Heart right ventricle (tissue), 16 donors: ENCODE measurements at places on chromosomes 6 and 20. TPM values are rescaled to one million over a fixed set of nuclear protein-coding genes. Genes with fewer than 3 reads are reported as not detected.

The MEI4 gene
- total RNA-seq = 0.36 TPM

- no peak overlapping the region for H3K4me3 ChIP-seq
- peaks cover 21% of the 10 kb centered on the region for H3K4me1 ChIP-seq
- no peaks in the 10 kb centered on the region for H3K36me3 ChIP-seq
- peak; percentile 14 for DNase-seq
- peak overlapping the region; percentile 92 for H3K27ac ChIP-seq
These were observed 1.6 kb downstream of the SAMD10 start for GRCh38 chr20:63977739-63978276.

The SNAI1 gene
- total RNA-seq = 7.6 TPM

DNA sequence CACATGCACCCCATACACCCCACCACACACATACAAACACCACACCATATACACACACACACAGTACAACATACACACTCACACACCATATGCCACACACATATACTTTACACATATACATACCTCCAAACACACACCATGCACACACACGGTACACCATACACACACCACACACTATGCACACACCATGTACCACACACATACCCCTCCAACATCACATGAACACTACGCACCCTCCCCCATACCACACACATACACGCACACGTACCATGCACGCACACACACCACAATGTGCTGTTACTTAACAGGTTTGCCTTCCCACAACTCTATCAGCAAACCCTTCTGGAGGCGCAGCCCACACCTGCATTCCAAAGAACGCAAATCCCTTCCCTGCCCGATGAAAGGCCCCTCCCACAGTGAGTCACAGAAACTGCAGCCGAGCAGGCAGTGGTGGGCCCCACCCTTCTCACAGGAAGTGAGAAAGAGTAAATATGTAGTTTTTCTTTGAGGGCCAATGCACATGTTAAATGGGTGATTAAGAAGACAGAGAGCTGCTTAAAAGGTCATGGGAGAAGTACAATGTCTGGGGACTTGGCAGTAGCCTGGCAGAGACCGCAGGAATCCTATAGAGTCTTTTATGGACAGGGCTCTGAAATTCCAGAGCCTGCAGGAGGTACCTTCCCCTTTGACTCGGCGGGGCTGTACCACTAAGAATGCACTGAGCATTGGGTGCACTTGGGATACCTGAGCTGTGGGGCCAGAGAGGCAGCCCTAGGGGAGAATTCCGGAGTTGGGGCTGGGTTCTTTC is 34.1 kb upstream of the EZR start:
- no peak overlapping the region for H3K27ac ChIP-seq
- DNase-seq = no peak
- no peaks in the 10 kb centered on the region for H3K36me3 ChIP-seq
- no peak overlapping the region for H3K4me3 ChIP-seq

GRCh38 chr6:89161326-89162046 is 15.6 kb downstream of the PM20D2 start:
- no peaks in the 10 kb centered on the region for H3K27me3 ChIP-seq
- H3K4me3 ChIP-seq = no peak overlapping the region
- peaks cover 62% of the 10 kb centered on the region for H3K36me3 ChIP-seq

GRCh38 chr6:12058172-12058961 is 46.3 kb downstream of the HIVEP1 start:
- no peak overlapping the region for H3K27ac ChIP-seq
- H3K4me1 ChIP-seq = peaks cover 16% of the 10 kb centered on the region
- no peak overlapping the region for H3K4me3 ChIP-seq

- peaks cover 49% of the 10 kb centered on the region for H3K27me3 ChIP-seq
- no peak overlapping the region for H3K4me3 ChIP-seq
- H3K4me1 ChIP-seq = no peaks in the 10 kb centered on the region
- no peak overlapping the region for H3K27ac ChIP-seq
- no peaks in the 10 kb centered on the region for H3K36me3 ChIP-seq
These were observed 12.3 kb downstream of the CST5 start for GRCh38 chr20:23867152-23867776.

The SLC17A3 gene
- not detected for total RNA-seq

The NR2E1 gene
- total RNA-seq = not detected

The HLA-DQB2 gene
- total RNA-seq = not detected

- H3K4me3 ChIP-seq = no peak overlapping the region
- H3K36me3 ChIP-seq = no peaks in the 10 kb centered on the region
- no peaks in the 10 kb centered on the region for H3K4me1 ChIP-seq
- no peak overlapping the region for H3K27ac ChIP-seq
These were observed 59.0 kb downstream of the FAM120B start for GRCh38 chr6:170365593-170365992.

DNA sequence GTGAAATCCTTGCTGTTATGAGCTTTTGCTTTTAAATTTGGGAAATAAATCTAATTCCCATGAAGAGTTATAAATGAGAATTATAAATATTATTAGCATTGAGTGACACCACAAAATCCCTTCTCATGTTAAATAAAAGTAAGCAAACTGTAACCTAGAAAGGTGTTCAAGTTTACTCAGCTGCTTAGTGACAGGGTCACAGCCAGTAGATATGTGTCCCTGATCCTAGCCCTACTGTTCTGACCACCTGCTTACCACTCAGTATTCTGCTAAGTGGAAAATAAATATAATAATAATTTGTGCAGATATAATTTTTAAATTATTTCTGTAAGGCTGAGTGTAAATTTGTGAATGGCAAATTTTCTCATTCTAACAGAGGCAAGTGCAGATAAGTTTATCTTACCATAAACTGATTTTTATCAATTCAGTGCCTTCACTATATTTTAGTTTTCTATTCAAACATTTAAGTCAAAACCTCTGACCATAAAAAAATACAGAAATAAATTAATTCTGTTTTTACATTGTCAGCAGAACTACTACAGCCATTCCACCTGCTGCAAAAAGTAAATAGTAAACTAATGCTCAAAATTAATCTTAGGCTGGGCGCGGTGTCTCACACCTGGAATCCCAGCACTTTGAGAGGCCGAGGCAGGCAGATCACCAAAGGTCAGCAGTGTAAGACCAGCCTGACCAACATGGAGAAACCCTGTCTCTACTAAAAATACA is 118.2 kb downstream of the TENT5A start:
- H3K36me3 ChIP-seq = no peaks in the 10 kb centered on the region
- H3K27ac ChIP-seq = no peak overlapping the region
- H3K4me1 ChIP-seq = no peaks in the 10 kb centered on the region
- H3K4me3 ChIP-seq = no peak overlapping the region
- no peak for DNase-seq
- no peaks in the 10 kb centered on the region for H3K27me3 ChIP-seq

DNA sequence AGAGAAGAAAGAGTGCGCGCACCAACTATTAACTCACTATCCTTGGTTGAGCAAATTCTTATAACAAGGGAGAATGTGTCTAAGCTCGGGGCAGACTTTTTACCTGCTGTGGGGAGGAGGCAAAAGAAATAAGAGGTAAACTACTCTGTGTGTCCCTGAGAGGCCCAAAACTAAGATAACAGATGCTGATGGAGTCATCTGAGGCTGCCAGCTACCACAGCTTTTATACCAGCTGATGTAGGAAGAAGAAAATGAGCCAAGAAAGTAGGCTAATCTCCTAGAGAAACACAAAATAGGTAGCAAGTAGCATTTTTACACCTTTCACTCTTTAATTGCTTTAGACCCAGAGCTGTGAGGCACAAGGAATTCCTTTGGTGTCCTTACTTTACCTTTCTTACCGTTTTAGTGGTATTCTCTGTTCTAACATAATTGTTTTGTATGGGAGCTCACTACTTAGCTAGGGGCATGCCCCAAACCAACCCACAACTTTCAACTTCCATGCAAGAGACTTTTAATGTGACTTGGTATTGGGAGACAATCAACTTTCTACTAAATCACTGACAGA is 27.8 kb upstream of the PIM1 start:
- DNase-seq = no peak
- no peak overlapping the region for H3K4me3 ChIP-seq
- H3K27ac ChIP-seq = no peak overlapping the region
- peaks cover 11% of the 10 kb centered on the region for H3K4me1 ChIP-seq

DNA sequence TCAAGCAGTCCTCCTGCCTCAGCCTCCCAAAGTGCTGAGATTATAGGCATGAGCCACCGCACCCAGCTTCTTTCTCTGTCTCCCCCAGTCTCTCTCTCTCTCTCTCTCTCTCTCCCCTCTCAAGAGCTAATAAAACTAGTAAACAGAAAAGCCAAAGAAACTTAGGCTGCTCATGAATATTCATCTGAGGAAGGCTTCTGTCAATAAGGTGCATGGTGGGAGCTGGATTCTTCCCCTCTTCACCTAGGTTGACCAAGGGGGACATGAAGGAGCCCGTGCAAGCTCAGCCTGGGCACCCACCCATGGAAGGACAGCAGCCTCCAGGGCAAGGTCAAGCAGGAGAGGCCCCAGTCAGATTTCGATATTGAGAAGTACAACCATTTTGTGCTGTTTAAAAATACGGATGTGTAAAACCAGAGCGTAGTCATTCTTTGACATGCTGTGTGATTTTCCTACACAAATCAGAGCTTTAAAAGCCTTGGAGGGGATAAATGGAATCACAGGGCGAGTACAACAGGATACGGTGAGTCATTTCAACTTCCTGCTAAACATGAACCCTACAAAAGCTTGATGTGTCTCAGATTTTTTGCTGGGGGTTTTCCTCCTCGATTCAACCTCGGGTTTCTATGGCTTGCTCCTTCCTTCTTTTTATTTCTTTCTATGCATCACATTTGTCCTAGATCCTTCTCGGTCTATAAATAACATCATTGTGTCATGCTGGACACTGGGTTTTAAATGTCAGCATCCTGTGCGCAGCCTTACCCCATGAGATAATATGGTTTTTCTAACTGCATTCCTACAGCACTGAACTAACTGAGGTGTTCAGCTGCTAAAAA is 368.9 kb upstream of the JARID2 start:
- peaks cover 11% of the 10 kb centered on the region for H3K4me1 ChIP-seq
- no peaks in the 10 kb centered on the region for H3K27me3 ChIP-seq
- peak overlapping the region; percentile 76 for H3K27ac ChIP-seq
- H3K4me3 ChIP-seq = no peak overlapping the region
- no peaks in the 10 kb centered on the region for H3K36me3 ChIP-seq

The SIRPB1 gene
- not detected for total RNA-seq

The IRF4 gene
- total RNA-seq = 0.74 TPM

The HLA-DQA1 gene
- 13.3 TPM for total RNA-seq

The RPS10 gene
- total RNA-seq = 649 TPM

The PTCRA gene
- total RNA-seq = not detected

The EYS gene
- total RNA-seq = 0.32 TPM

The NKX2-4 gene
- total RNA-seq = not detected

GRCh38 chr20:43948455-43948854 is 33.8 kb downstream of the TOX2 start:
- no peak overlapping the region for H3K4me3 ChIP-seq
- DNase-seq = no peak

DNA sequence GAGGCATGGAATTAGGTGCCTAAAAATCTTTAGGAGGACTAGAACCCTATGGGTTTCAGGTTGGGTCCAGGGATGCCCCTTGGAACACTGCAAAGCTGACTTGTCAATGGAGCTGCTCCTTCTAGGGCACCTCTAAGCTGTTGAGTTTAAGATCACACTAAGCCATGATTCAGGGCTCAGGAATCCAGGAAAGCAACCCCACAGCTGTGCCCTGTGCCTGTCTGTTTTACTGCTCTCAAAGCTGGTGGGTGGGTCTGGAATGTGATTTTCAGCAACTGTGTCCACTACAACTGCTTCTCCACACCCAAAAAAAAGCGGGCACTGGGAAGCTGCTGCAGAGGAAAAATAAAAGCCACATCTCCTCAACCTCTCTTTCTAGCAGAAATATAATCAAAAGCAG is 310.4 kb upstream of the MOCS1 start:
- DNase-seq = no peak
- no peaks in the 10 kb centered on the region for H3K36me3 ChIP-seq
- H3K27ac ChIP-seq = no peak overlapping the region
- no peaks in the 10 kb centered on the region for H3K4me1 ChIP-seq

GRCh38 chr20:60453388-60454246 is 495.4 kb downstream of the CDH26 start:
- H3K4me1 ChIP-seq = peaks cover 6% of the 10 kb centered on the region
- no peak overlapping the region for H3K4me3 ChIP-seq
- H3K36me3 ChIP-seq = no peaks in the 10 kb centered on the region
- DNase-seq = no peak
- no peak overlapping the region for H3K27ac ChIP-seq

The ZNF335 gene
- total RNA-seq = 6.9 TPM

GRCh38 chr6:31122791-31123706 is 2.8 kb upstream of the CDSN start:
- peaks cover 47% of the 10 kb centered on the region for H3K4me1 ChIP-seq
- peak; percentile 81 for DNase-seq
- H3K27me3 ChIP-seq = no peaks in the 10 kb centered on the region
- no peaks in the 10 kb centered on the region for H3K36me3 ChIP-seq

The CTAGE9 gene
- not detected for total RNA-seq

- peaks cover 6% of the 10 kb centered on the region for H3K27me3 ChIP-seq
- no peaks in the 10 kb centered on the region for H3K36me3 ChIP-seq
- no peak overlapping the region for H3K4me3 ChIP-seq
- peaks cover 9% of the 10 kb centered on the region for H3K4me1 ChIP-seq
- no peak for DNase-seq
These were observed 28.5 kb downstream of the SF3B5 start for GRCh38 chr6:144066741-144067484.

- no peak for DNase-seq
- no peaks in the 10 kb centered on the region for H3K27me3 ChIP-seq
- H3K4me3 ChIP-seq = no peak overlapping the region
- no peaks in the 10 kb centered on the region for H3K36me3 ChIP-seq
These were observed 20.1 kb downstream of the SLC35B3 start for GRCh38 chr6:8415280-8415679.

DNA sequence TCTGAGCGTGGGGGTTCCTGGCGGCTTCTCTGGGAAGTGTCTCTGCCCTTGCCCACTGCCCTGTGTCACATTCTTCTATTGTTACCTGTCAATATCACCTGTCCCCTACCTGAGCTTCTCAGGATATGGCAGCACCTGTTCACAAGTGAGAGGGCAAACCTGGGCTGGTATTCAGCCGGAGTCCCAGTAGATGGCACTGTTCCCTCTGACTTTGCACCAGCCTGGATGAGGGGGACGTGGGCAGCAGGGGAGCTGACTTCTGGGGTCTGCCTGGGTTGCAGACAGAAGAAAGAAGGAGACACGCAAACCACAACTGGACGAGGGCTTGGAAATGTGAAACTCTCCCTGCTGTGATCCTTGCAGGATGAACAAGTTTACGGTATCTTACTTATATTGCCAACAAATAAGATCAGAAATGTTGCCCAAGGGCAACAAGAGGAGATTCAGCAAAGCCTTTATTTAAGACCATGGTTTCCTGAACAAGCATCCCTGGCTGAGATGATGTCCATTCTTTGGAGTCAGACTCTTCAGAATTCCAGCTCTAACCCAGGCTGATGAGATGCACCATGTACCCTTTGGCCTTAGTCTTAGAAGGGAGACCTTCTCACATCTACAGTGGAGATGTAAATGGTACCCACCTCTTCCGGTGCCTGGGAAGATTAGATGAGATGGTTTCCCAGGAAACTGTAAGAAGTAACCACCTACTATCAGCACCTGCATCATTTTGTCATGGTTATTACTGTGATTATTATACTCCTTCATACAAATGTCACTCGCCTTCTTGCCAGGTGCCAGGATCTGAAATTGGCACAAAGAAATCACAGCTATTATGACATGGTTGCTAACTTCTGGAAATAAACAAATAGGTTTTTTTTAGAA is 400.0 kb upstream of the CDH4 start:
- H3K27ac ChIP-seq = no peak overlapping the region
- H3K4me1 ChIP-seq = no peaks in the 10 kb centered on the region
- H3K4me3 ChIP-seq = no peak overlapping the region
- no peaks in the 10 kb centered on the region for H3K27me3 ChIP-seq
- no peaks in the 10 kb centered on the region for H3K36me3 ChIP-seq

The PTP4A1 gene
- total RNA-seq = 55.8 TPM

The ENPP1 gene
- total RNA-seq = 1.7 TPM

- H3K36me3 ChIP-seq = no peaks in the 10 kb centered on the region
- H3K27ac ChIP-seq = no peak overlapping the region
- DNase-seq = no peak
These were observed 18.4 kb downstream of the PDSS2 start for GRCh38 chr6:107440936-107441335.
